ENCODE measurements at places on chromosomes 5 and 9.

- no peak for DNase-seq
Observed at GRCh38 chr9:137743695-137744094, 124.9 kb downstream of the EHMT1 start.

- DNase-seq: no peak
Observed at GRCh38 chr9:134260801-134261200, 65.5 kb upstream of the RXRA start.

DNA sequence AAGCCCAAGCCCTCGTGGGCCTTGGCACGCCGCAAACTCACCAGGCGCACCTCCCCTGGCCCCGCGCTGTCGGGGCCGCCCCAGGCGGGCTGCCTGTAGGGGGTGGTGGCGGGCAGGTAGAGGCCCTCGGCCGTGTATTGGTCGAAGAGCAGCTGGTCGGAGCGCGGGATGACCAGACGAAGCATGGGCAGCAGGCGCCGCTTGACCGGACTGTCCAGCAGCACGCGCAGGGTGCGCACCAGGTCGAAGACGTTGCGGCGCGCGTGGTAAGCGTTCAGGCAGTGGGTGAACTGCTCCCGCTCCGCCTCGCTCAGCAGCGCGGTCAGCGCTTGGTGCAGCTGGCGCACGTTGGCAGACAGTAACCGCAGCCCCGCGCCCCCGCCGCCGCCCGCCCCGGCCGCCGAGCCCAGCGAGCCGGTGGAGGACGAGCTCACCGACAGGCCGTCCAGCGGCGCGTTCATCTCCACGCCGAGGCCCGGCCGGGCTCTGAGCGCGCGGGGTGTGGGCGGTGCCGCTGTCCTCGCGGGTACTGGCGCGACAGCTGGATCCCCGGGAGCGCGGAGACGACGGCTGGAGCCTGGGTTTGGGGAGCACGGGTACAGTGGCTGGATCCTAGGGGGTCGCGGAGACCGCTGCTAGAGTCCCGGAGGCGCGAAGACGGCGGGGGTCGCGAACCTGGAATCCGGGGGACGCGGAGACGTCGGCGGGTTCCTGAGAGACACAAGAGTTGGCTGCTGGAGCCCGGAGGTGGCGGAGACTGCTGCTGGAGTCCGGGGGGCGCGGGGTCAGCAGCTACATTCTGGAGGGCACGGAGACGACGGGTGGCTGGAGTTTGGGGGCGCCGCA is 709 bp downstream of the WHRN start:
- DNase-seq: no peak

- no peak for DNase-seq
Observed at GRCh38 chr9:38358390-38359296, 33.9 kb upstream of the ALDH1B1 start.

Measured in stimulated activated CD8-positive, alpha-beta memory T cell treated with anti-CD3 and anti-CD28 coated beads, Interleukin-7, amount 100 ng/mL, for 48 hours (primary cell).